B cell (primary cell): ENCODE measurements at places on chromosomes 2 and 18.

GRCh38 chr2:208792766-208793165 lies 386.2 kb downstream of the PTH2R start:
- DNase-seq = no peak

- no peak for DNase-seq
These were observed 167.3 kb upstream of the NOSTRIN start for GRCh38 chr2:168635065-168635577.

GRCh38 chr2:58769111-58769863 lies 528.2 kb upstream of the FANCL start:
- DNase-seq = no peak

- no peak for DNase-seq
These were observed 83.7 kb downstream of the CERKL start for GRCh38 chr2:181573140-181573736.

DNA sequence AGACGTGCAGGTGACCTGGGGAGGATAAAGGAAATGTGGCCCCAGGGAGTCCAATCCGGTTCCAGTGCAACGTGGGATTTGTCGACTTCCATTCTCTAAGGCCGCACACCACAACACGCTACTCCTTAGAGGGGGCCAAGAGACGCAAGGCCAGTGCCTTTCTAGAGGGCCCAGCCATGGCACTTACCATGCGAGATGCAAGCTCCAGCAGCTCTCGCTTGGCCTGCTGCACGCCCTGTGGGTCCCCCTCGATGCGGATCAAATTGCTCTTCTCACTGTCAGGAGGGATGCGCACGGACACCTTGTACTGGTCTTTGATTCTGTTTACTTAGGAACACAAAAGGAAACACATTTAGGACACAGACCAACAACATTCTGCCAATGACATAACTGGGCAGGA lies 61.2 kb downstream of the ANO7 start:
- DNase-seq = no peak

GRCh38 chr2:219621935-219622334 lies 5.5 kb upstream of the SLC4A3 start:
- no peak for DNase-seq

- no peak for DNase-seq
These were observed 483.0 kb upstream of the FSIP2 start for GRCh38 chr2:185255566-185255965.

- DNase-seq = peak; percentile 63
These were observed 9.2 kb upstream of the PAIP2B start for GRCh38 chr2:71235930-71236587.

DNA sequence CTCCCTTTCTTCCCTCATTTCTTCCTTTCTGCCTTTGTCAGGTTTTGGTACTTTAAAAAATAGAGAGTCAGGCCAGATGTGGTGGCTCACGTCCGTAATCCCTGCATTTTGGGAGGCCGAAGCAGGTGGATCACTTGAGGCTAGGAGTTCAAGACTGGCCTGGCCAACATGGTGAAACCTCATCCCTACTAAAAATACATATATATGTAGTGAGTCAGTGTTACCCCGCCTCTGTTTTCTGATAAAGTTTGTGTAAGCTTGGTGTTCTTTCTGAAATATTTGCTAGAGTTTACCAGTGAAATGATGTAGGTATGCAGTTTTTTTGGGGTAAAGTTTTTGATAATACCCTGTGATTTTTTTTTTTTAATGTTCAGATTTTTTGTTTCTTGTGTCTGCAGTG lies 58.8 kb downstream of the DGKD start:
- DNase-seq = no peak

- no peak for DNase-seq
These were observed 484.7 kb upstream of the NRXN1 start for GRCh38 chr2:51516667-51517066.

DNA sequence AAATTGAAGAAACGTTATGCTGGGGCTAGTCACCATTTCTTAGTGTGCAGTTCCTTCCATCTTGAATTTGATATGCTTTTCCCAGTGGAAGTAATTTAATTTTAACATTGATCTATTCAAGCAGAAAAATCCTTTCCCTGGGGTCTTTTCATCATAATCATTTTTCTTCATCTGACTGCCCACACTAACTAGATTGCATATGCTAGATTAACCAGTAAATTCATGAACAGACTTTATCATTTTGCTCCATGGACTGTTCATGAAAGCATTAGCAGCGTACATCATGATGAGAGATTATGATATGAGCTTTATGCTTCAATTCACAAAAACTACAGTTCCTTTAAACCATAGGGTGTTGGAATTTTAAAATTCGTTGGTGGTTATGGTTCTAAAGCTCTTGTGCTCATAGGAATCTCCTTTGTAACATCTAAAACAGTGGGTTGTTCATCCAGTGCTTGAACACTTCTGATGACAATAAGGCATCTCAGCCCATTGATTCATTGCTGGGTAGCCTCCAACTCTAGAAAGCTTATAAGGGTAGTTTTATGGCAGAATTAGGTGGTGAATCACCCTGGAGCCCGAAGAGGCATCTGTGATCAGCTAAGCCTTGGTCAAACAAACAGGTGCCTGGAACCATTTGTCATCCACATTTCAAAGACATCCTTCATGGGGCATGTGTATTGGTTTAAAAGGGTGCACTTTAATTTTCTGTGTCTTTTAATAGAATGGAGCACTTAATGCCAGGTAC lies 77.2 kb upstream of the NDUFV2 start:
- DNase-seq = no peak

GRCh38 chr2:73000808-73001570 lies 70.5 kb downstream of the SFXN5 start:
- no peak for DNase-seq

DNA sequence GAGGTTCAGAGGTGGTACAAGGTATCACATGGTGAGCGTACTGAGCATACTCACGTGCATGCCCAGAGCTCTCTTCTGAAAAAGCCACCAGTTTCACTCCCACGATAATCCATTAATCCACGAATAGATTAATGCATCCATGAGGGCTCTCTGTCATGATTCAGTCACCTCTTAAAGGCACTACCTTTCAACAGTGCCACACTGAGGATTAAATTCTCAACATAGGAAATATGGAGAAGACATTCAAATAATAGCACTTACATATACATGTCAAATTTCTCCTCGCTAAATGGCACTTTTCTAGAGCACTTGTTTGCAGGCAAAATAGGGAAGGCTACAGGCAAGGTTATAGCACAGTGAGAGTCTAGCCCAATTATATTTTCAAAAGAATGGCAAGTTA lies 825.9 kb downstream of the TRIB2 start:
- DNase-seq = no peak

DNA sequence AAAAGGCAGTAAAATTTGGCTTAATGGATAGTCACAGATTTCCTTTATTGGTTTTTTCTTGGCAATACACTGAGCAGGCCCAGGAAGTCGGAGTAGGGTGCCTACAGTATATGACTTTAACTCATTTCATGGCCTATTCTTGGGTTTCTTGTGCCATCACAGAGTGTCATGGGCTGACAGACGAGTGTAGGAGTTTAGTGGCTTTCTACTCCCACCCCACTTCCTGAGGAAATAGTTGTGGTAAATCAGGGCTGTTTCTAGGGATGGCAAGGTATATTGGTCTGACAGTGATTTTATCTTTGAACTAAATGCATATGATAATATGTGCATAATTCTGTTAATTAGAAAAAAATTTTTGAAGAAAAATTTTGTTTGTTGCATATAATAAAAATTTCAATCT lies 100.1 kb downstream of the PLCL1 start:
- no peak for DNase-seq

GRCh38 chr2:173130496-173131465 lies 55.1 kb downstream of the MAP3K20 start:
- DNase-seq = no peak

GRCh38 chr2:85886590-85886989 lies 2.2 kb downstream of the ST3GAL5 start:
- no peak for DNase-seq

DNA sequence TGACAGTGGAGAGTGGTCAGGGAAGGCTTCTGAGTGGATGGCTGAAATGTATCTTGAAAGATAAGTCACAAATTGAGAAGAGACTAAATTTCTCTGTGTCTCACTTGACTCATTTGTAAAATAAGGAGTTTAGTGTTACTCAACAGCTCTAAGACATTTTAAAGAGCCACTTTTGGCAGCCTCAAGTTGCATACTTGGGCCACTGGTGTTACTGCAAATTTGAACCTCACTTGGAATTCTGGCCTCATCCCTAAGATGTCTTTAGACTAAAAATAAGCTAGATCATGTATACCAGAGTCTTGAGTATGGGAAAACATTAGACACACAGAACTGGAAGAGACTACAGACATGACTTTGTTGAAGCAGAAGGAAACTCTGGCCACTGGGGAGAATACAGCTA lies 4.5 kb upstream of the MTLN start:
- no peak for DNase-seq

GRCh38 chr2:145410086-145410485 lies 890.2 kb upstream of the ZEB2 start:
- no peak for DNase-seq

- DNase-seq = no peak
These were observed at the start of gene SLC19A3 for GRCh38 chr2:227717687-227718567. TSS of gene SLC19A3 (minus strand) at chr2:227718028. CDS start at chr2:227702318, 15,710 bp downstream.

GRCh38 chr2:138071720-138072719 lies 107.7 kb downstream of the HNMT start:
- DNase-seq = no peak

DNA sequence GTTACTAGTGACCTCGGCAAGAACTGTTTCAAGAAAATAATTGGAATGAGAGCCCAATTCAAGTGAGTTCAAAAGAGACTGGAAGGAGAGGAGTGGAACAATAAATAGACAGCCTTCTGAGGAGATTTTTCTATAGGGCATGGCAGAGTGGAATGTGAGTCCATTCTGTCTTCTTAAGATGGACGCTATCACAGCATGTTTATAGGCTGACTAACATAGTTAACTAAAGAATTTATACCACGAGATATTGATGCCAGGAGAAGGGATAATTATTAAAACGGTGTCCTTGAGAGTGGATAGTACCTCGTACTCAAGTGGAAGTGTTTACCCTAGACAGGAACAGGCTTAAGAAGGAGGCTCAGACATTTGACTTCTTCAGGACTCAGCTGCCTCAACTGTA lies 143.5 kb upstream of the RBBP8 start:
- no peak for DNase-seq

DNA sequence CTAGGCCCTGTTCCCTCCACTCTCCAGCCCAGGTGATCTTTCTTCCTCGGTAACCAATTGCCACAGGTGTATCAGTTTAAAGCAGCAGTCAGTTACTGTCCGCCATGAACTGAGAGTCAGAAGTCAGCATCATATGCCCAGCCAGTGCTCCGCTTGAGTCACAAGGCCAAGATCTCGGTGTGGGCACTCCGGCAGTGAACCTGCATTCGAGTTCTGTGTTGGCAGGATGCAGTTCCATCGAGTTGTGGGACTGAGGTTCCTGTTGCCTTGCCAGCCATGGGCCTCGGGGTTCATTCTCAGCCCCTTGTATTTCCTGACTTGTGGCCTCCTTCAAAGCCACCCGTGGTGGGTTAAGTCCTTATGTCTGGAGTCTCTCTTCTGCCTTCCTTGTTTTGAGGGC lies 3.1 kb upstream of the TMEM185B start:
- no peak for DNase-seq
